CD8-positive, alpha-beta memory T cell (primary cell): ENCODE measurements at places on chromosomes 12 and 14. TPM values are rescaled to one million over a fixed set of nuclear protein-coding genes. Genes with fewer than 3 reads are reported as not detected.

GPR65 gene
- total RNA-seq: 16.1 TPM

DNA sequence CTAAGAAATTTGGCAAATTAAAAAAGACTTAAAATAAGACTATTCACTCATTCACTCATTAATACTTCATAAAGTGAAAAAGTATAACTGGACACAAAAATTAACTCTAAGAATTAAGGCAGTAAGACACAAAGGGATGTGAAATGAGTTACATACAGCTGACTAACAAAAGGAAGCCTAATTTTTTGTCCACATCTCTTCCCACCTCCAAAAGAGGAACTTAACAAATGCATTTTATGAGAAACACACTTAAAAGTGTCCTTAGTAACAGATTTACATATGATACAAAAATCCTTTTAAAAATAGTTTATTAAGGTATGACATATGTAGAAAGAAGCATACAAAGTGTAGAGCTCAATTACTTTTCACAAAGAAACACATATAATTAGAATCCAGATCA is 88.9 kb downstream of the NUMB start:
- no peaks in the 10 kb centered on the region for H3K36me3 ChIP-seq
- H3K27ac ChIP-seq: no peak overlapping the region
- no peak overlapping the region for H3K4me3 ChIP-seq
- no peaks in the 10 kb centered on the region for H3K4me1 ChIP-seq

INHBC gene
- total RNA-seq: 0.11 TPM

RILPL2 gene
- 26.9 TPM for total RNA-seq

SINHCAF gene
- total RNA-seq: 149 TPM

DNA sequence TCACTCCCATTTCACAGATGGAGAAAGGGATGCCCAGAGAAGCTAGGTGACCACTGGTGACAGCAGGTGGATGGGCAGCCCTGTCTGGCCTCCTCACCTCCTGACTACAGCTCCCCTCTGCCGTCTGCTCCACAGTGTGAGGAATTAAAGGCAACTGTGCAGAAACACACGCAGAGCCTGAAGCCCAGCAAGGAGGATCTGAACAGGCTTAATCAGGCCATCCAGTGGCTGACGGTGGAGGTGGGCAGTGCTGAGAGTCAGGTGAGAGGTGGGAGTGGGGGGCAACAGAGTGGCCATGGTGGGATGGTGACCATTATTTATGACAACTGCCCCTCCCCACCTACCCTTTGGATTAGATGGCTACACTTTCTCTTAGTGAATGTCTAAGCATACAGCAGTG is 1.2 kb downstream of the KRT86 start:
- H3K4me3 ChIP-seq: no peak overlapping the region
- no peak for DNase-seq
- peaks cover 6% of the 10 kb centered on the region for H3K4me1 ChIP-seq

DNA sequence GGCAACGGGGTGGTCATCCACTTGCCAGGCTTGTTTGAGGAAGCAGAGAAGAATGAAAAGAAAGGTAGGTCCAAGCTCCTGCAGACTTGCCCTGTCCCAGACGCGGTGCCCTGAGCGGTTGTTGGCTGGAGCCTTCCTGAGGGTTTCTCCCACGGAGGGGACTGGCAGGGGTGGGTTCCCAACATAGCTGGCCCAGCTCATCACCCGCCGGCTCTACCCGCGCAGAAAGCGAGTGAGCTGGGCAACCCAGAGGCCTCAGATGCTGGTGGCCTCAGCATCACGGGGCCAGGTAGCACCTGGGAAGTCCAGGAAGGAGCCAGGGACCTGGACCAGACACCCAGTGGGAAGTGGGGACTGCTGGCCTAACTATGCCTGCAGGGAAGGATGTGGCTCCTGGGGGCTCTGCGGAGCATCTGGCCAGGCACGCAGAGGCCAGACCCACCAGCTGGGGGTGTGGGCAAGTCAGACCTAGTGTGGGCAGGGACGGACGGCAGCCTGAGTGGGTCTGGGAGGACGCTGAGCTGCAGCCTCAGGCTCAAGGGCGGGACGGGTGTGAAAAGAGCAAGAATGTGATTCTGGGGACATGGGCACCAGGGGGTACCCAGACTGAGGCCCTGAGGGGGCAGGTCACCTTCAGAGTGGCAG is 14.4 kb upstream of the SIVA1 start:
- no peak overlapping the region for H3K4me3 ChIP-seq
- no peaks in the 10 kb centered on the region for H3K36me3 ChIP-seq
- no peaks in the 10 kb centered on the region for H3K4me1 ChIP-seq
- no peaks in the 10 kb centered on the region for H3K27me3 ChIP-seq
- no peak for DNase-seq
- H3K27ac ChIP-seq: no peak overlapping the region
